ENCODE measurements at places on chromosomes 6 and 20.
A peak's percentile ranks its signal among the peaks of the same experiment; 100 is the strongest.

- no peak overlapping the region for H3K4me3 ChIP-seq
- no peaks in the 10 kb centered on the region for H3K27me3 ChIP-seq
- peaks cover 8% of the 10 kb centered on the region for H3K4me1 ChIP-seq
- no peaks in the 10 kb centered on the region for H3K36me3 ChIP-seq
- H3K27ac ChIP-seq = no peak overlapping the region
- DNase-seq = no peak
Observed at GRCh38 chr20:10679269-10679668, 5.5 kb upstream of the JAG1 start.

DNA sequence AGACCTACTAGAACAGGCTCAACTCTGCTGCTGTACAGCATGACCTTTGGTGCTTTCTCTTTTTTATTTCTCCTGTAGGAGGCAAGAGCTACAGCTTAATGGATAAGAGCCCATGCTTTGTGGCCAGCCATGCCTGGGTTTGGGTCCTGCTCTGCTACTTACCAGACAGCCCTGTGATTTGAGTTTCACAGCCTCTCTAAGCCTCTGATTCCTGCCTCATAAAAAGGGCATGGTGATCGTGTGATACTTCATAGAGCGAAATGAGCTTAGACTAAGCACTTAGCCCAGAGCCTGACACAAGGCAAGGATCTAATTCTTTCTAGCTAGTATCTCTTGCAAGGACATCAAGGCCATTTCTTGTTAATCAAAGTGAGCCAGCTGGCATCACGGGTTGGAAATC is 19.3 kb upstream of the PDE7B start:
- DNase-seq = no peak
- peaks cover 7% of the 10 kb centered on the region for H3K27me3 ChIP-seq
- H3K36me3 ChIP-seq = no peaks in the 10 kb centered on the region

DNA sequence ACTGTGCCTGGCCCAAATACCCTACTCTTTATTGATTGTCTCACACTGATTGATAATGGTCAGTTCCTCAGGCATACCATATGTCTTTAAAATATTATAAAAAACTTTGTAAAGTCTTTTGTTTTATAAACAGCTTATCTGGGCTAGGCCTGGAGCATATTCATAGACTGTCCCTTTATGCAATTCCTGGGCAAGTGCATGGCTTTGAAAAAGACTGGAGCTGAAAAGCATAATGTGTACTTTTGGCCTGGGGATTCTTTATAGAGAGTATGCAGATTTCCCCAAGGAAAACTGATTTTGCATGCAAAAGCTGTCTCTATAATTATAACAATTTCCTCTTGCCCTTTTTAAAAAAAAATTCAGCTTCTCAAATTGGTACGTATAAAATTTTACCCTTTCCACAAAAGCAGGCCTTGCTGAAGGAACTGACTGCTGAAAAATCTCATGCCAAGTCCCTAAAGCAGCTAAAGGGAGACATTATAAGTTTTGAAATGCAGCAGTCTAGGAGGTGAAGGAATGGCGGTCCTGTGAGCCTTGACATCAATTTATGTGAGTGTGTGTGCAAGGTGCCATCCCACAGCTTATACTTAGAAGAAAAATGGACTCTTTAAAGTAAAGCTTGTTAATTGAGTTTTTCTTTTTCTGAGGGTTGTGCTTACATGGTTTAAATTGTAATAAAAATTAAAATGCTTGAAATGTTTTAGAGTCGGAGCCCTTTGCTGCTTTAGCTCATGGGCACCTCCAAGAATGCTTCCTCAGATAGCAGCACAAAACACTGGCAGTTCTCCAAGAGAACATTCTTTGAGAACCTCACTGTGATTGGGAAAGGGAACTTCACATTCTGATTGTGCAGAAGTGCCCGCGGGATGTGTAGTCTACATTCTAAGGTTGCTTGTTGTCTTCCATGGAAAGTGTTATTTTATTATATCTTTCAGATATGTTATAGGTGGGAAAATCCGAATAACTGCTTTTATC is 43.9 kb downstream of the PLCB4 start:
- H3K4me1 ChIP-seq = no peaks in the 10 kb centered on the region
- H3K27me3 ChIP-seq = no peaks in the 10 kb centered on the region
- no peaks in the 10 kb centered on the region for H3K36me3 ChIP-seq
- no peak overlapping the region for H3K27ac ChIP-seq
- no peak overlapping the region for H3K4me3 ChIP-seq
- no peak for DNase-seq

GRCh38 chr6:125656287-125656870 is 93.1 kb upstream of the HEY2 start:
- no peak overlapping the region for H3K27ac ChIP-seq
- no peak overlapping the region for H3K4me3 ChIP-seq
- no peaks in the 10 kb centered on the region for H3K4me1 ChIP-seq
- no peak for DNase-seq

DNA sequence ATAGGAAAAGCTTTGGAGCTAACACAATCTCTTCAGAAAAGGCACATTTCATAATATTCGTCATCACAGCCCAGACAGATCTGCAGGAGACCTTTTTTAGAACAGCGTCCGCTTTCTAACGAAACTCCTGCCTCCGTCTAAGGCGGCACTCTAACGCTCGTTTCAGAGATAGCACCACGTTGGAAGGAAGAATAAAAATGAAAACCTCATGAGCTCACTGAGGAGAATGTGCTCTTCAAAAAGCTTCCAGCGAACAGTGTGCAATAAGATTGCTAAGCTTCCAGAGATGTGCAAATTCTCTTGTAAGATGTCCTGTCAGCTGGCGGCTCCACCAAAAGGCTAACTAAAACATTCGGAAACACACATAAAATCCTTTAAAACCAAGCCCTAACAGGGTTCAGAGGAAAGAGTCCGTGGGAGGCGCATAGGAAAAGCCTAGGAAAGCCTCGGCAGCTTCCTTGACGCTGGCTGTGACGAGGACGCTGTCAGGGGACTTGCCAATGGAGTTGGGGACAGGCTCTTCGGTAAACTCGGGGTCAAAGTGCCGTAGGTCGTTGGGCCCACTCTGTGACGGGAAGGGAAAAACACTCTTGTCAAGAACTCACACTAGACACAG is 117.6 kb upstream of the SLC2A12 start:
- no peak overlapping the region for H3K4me3 ChIP-seq
- no peak for DNase-seq
- peaks cover 4% of the 10 kb centered on the region for H3K4me1 ChIP-seq
- peaks cover 45% of the 10 kb centered on the region for H3K36me3 ChIP-seq

GRCh38 chr6:107818272-107818671 is 5.8 kb downstream of the SCML4 start:
- no peak overlapping the region for H3K4me3 ChIP-seq
- peaks cover 10% of the 10 kb centered on the region for H3K4me1 ChIP-seq
- H3K36me3 ChIP-seq = no peaks in the 10 kb centered on the region
- DNase-seq = no peak
- no peak overlapping the region for H3K27ac ChIP-seq

DNA sequence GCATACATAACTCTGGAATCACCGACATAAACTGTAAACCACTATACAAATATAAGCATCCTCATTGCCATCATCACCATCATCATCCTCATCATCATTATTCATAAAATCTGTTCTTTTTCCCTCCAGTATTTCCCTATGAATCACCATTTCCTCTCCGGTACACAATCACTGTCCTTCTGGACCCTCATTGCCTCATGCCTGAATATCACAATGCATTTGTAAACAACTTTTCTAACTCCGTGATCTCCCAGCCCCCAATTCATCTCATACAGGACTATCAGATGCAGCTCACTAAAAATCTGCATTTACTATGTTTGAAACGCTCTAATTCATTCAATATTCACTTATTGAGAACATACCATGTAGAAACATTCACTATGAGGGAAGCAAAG is 339.7 kb downstream of the TBC1D32 start:
- DNase-seq = no peak
- no peak overlapping the region for H3K27ac ChIP-seq
- no peaks in the 10 kb centered on the region for H3K27me3 ChIP-seq
- no peaks in the 10 kb centered on the region for H3K36me3 ChIP-seq
- no peaks in the 10 kb centered on the region for H3K4me1 ChIP-seq

- no peak for DNase-seq
- H3K4me3 ChIP-seq = no peak overlapping the region
- no peaks in the 10 kb centered on the region for H3K36me3 ChIP-seq
- no peak overlapping the region for H3K27ac ChIP-seq
- H3K4me1 ChIP-seq = no peaks in the 10 kb centered on the region
- peaks cover 26% of the 10 kb centered on the region for H3K27me3 ChIP-seq
Observed at GRCh38 chr20:46905364-46906125, 10.9 kb downstream of the EYA2 start.

DNA sequence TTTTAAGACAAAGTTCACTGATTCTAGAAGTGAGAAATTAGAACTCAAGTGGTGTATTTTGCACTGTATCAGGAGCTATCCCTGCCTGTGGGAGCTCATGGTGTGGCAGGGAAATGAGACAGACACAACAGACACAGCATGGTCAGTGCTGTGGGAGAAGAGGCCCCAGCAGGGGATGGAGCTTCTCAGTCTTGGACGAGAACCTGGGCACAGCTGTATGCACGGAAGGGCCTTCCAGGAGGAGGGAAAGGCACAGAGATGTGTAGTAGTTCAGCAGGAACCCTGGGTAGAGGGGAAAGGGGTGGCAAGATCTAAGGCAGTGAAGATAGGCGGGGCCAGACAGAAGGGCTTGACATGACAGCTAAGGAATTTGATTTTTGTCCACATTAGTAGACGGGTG is 48.8 kb upstream of the KIF25 start:
- DNase-seq = no peak
- no peaks in the 10 kb centered on the region for H3K4me1 ChIP-seq
- H3K27ac ChIP-seq = no peak overlapping the region
- H3K4me3 ChIP-seq = no peak overlapping the region
- H3K27me3 ChIP-seq = no peaks in the 10 kb centered on the region
- peaks cover 76% of the 10 kb centered on the region for H3K36me3 ChIP-seq

GRCh38 chr20:25626779-25627178 is 3.0 kb upstream of the NANP start:
- DNase-seq = no peak
- H3K4me1 ChIP-seq = peaks cover 4% of the 10 kb centered on the region
- H3K4me3 ChIP-seq = no peak overlapping the region
- no peaks in the 10 kb centered on the region for H3K36me3 ChIP-seq
- no peak overlapping the region for H3K27ac ChIP-seq

GRCh38 chr20:13250251-13250650 is 29.2 kb downstream of the ISM1 start:
- H3K4me3 ChIP-seq = no peak overlapping the region
- no peaks in the 10 kb centered on the region for H3K4me1 ChIP-seq
- DNase-seq = no peak
- H3K27me3 ChIP-seq = peaks cover 3% of the 10 kb centered on the region

DNA sequence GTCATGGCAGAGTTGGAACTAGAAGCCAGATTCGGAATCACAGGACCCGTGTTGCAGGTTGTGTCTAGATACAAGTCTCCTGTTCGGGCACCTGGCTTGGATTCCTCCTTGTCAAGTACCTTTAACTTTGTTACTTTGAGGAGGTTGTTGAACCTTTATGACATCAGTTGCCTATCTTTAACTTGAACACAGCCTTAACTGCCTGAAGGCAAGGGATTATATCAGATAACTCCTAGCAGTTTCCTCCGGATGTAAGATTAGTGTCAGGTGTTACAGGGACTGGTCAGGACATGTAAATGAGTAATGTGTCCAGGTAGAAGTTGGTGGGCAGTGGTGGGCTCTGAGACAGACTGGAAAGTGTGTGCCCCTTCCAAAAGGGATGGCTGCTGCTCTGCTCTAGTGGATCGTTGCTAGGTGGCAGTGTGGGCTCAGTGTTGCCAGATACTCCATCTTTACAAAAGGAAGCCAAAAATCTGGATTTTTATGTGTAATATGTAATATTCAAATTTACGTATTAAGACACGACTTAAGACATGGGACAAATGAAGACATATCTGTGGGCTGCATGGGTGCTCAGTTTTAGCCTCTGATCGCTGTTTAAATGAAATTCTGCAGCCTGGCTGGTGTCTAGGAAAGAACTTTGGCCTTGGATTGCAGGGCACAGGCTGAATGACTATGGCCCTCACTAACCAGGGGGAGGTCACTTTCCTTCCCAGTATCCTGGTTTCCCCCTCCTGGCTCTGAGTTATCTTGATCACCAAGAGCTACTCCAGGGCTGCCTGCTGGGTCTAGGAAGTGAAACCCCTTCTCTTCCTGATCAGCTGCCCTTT is 27.1 kb downstream of the CHMP4B start:
- no peaks in the 10 kb centered on the region for H3K36me3 ChIP-seq
- peaks cover 57% of the 10 kb centered on the region for H3K4me1 ChIP-seq
- no peaks in the 10 kb centered on the region for H3K27me3 ChIP-seq
- no peak overlapping the region for H3K4me3 ChIP-seq
- H3K27ac ChIP-seq = peak overlapping the region; percentile 86

DNA sequence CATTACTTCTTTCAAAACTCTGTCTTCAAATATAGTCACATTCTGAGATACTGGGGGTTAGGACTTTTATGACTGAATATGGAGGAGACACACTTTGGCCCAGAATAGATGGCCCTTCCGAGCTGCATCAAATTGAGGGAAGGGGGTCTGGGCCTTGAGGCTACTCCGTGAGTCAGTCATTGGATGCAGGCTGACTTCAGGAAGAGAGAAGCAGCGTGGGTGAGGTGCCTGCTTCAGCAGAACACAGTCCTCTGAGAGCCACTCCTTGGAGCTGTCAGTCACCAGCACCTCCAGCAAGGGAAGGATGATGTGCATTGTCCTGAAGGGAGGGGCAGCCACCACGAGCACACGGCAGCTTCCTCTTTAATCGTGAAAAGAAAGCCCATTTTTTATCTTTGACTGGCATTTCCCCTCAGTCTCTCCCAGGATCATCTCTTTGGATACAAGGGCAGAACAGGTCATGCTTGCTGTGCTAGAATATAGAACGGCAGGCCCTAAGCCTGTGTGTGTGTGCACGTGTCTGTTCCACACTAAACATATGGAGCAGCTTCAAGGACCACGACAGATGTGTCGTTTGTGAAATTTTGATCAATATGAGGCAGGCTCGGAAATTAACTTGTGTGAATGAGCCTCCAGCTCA is 721.6 kb downstream of the KIF16B start:
- H3K27me3 ChIP-seq = no peaks in the 10 kb centered on the region
- H3K4me3 ChIP-seq = no peak overlapping the region
- H3K4me1 ChIP-seq = no peaks in the 10 kb centered on the region
- no peak overlapping the region for H3K27ac ChIP-seq
- H3K36me3 ChIP-seq = no peaks in the 10 kb centered on the region

DNA sequence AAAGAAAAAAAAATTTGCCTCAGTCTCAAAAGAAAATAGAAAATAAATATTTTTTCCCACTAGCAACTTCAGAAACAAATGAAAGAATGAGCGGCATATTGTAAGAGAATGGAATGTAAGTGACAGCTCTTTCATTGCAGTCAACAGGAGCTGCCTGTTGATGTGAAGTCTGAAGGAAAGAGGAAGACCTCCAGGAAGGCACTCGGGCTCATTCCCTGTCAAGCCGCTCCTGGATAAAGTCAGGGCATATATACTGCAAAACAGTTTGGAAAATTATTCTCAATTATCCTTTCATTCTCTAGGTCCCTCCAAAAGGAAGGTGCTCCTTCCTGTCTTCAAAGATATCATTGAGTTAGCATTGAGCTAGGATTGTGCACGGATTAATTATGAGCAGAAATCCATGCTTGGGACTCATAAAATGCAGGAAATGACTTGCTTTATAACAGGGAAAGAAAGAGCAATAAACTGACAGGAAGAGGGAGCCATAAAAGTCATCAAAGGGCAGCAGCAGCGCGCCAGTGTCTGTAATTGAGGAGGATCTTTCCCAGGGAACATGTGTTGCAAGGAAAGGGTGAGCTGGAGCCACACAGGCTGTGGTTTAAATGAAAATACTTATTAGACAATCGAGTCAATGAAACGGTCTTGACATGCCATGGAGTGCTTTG is 218.2 kb downstream of the C6orf118 start:
- no peak overlapping the region for H3K4me3 ChIP-seq
- H3K27ac ChIP-seq = no peak overlapping the region
- no peak for DNase-seq
- H3K27me3 ChIP-seq = no peaks in the 10 kb centered on the region
- no peaks in the 10 kb centered on the region for H3K36me3 ChIP-seq
